Mesangial cell (primary cell): ENCODE measurements at places on chromosomes 5 and 9. TPM values are rescaled to one million over a fixed set of nuclear protein-coding genes. Genes with fewer than 3 reads are reported as not detected.

NR4A3 gene
- 0.13 TPM in 1 of 2 replicates, not detected in the other for total RNA-seq

CDC25C gene
- 1.3 and 20.2 TPM in 2 replicates for total RNA-seq

NKD2 gene
- 0.13 TPM in 1 of 2 replicates, not detected in the other for total RNA-seq

SPINK6 gene
- not detected in 2 replicates for total RNA-seq

DDX4 gene
- total RNA-seq = not detected in 2 replicates

TAF7 gene
- total RNA-seq = 24.3 and 29.2 TPM in 2 replicates

SLC36A2 gene
- total RNA-seq = not detected in 2 replicates

COL23A1 gene
- total RNA-seq = not detected in 2 replicates

TRUB2 gene
- total RNA-seq = 16.6 and 17.2 TPM in 2 replicates

CTXN3 gene
- not detected in 2 replicates for total RNA-seq
